Mammary epithelial cell (primary cell): ENCODE measurements at places on chromosomes 2 and 18.

DNA sequence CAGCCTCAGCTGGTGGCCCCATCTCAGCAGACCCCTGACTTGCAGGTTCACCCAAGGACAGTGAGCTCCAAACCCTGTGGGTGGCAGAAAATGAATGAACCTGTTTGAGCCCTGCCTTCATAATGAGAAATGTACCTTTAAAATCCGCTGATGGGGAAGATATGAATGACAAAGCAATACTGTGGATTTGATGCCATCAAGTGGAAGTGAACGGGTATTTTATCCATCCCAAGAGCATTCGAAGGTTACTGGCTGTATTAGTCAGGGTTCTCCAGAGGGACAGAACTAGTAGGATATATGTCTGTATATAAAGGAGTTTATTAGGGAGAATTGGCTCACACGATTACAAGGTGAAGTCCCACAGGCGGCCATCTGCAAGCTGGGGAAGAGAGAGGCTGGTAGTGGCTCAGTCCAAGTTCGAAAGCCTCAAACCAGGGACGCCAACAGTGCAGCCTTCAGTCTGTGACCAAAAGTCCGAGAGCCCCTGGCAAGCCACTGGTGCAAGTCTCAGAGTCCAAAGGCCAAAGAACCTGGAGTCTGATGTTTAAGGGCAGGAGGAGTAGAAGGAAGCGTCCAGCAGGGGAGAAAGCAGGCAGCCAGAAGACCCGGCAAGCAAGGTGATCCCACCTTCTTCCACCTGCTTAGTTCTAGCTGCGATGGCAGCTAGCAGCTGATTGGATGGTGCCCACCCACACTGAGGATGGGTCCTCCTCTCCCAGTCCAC, 32.1 kb downstream of the TOGARAM2 start:
- no peak for DNase-seq

- DNase-seq = peak; percentile 76
These were observed 132.5 kb upstream of the EPAS1 start for GRCh38 chr2:46164529-46165301.

DNA sequence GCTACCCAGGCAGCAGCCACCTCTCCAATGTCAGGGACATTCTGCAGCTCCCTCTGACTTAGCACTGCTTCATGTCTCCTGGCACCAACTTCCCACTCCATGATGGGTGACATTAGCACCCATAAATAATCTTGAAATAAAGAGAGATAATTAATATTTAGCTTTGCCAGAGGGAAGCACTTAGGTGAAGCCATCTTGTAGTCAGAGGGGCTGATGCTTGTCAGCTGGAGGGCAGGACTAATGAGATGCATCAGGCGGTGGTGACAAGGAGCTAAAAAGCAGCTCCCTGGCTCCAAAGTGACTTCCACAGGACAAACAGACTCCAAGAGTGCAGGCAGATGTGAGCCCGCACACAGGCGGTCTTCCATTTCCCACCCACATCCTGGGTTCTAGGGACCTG, 153.0 kb upstream of the ID2 start:
- no peak for DNase-seq

DNA sequence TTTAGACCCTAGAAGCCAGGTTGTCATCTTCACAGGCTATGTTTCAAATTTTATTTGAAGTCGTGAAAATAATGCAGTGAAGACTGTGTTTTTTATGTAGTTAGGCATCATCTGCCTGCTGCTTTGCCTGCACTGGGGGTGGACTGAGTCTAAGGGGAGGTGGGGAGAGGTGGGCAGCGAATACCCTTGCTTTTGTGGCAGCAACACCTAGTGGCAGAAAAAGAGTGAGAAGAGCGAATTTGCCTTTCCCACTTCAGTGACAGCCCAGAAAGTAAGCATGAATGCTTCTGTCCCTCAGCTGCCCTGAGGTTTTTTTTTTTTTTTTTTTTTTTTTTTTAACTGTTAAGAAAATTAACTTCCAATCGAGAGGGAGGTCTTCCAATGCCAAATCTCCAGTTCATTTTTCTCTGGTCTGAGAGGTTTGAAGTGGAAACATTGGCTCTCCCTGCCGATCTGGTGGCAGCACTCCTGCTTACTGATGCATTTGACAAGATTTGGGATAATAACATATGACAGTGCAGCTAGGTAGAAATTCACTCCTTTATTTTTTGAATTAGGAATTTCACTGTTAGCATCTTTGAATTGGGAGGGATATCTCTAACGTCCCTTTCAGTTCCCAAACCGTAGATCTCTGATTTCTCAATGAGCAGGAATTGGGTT, 60.3 kb upstream of the LYPD6B start:
- DNase-seq = no peak

- DNase-seq = no peak
These were observed 34.0 kb downstream of the FHOD3 start for GRCh38 chr18:36331521-36331971.

DNA sequence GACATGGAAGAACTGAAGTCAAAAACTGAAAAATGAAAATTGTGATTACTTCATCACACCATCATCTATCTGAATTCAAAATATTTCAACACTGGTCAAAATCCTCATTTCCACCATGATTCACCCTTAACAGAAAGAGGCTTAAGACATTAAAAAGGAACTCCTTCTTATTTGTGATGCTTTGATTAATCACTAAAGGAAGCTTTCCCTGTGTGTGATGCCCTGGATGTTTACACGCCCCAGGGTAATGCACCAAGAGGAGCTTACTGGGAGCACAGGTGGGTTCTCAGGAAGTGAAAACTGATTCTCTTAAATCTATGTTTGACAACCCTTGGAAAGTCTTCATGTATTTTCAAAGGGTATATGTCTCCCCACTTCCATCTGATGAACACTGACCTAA, 11.5 kb downstream of the GRB14 start:
- DNase-seq = peak; percentile 48

- no peak for DNase-seq
These were observed 21.2 kb downstream of the TGIF1 start for GRCh38 chr18:3471141-3471648.

- no peak for DNase-seq
These were observed 66.0 kb downstream of the LANCL1 start for GRCh38 chr2:210410542-210410941.

- peak; percentile 7 for DNase-seq
These were observed 22.8 kb upstream of the ASB18 start for GRCh38 chr2:236286873-236287545.

- peak; percentile 35 for DNase-seq
These were observed 38.4 kb downstream of the EPAS1 start for GRCh38 chr2:46335391-46336282.

DNA sequence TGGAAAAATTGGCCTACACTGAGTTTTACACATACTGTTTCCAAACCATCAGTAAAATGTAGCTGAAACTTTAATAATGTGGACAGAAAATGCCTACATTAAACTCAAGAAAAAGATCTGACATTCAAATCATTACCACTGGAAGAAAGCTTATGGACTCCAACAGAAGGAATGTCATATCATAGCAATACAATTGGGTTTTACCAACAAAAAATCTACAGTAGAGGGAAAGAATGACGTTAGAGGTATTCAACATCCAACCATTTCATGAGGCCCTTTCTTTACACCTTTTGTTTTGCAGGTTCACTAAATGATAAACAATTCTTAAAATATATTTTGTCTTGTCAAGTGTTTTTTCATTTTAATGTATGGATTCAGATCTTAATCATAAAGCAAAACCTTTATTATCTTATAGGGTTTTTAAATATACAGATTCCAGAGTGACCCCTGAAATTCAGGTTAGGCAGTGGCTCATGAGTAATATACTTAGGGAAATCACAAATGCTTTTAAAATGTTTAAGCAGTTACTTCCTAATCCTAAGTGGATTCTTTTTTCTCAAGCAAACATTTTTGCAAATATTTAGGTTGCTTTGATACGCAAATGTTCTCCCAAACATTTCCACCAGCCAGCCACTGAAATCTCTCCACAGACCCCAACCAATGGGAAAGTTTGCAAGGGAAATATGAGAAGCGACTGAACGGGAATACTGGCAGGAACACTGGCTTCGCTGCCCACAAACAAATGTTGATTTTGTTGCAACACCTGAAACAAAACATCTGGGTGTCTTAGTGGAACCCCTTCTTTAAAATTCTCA, 168.7 kb downstream of the TCF4 start:
- DNase-seq = no peak

DNA sequence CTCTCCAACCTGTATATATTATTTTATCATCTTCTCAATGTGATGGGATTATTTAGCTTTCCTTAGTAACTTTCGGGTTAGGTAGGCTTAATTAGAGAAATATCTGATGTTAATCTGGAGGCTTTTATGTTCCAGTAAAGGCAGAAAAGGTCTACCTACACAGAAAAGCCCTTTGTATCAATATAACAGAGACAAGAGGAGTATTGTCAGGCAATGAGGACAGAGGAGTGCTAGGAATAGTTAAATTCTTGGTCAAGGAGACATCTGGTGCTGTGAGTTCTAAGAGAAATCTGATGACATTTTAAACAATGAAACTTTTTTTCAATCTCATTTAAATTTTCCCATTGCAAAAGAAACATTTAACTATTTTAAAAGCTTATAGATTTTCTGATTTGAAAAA, 36.1 kb downstream of the DPP4 start:
- DNase-seq = no peak

DNA sequence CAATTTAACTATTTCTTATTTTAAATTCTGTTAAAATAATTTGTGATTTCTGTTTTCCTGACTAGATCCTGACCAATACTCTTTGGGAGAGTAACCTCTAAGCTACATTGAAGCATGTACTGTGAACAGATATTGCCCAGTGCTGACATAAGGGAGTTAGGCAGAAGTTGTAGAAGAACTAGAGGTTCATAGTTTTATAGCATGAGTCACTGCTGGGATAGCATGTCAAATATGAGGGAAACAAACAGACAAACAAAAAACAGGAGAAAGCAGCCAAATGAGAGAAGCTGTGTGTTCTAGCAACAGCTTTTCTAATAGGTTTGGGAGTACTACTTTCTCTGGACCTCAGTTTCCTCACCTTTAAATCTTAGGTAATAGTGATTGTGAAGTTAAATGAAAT, 72.4 kb downstream of the CERS6 start:
- DNase-seq = no peak

- no peak for DNase-seq
These were observed 30.4 kb downstream of the ANKRD44 start for GRCh38 chr2:197280015-197280702.

- no peak for DNase-seq
These were observed 33.1 kb downstream of the XIRP2 start for GRCh38 chr2:166921261-166921896.

DNA sequence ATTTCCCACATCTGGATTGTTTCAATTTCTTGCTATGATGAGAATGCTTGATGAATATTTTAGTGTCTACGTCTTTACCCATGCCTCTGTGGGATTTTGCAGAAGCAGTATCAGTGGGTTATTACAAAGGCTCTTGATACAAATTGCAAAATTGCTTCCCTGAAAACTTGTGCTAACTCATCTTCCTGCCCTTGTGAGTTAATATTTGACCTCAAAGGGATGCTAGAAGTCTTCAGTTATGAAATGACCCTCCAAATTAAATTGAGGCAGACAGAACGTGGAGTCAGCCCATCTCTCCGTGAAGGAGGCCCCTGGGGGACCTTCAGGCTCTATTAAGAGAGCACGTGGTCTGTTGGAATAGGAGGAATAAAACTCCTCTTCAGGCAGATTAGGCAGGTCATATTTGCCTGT, 239.2 kb upstream of the HS6ST1 start:
- DNase-seq = no peak

- DNase-seq = no peak
These were observed 505.5 kb downstream of the GALR1 start for GRCh38 chr18:77755187-77755586.

- peak; percentile 8 for DNase-seq
These were observed 176.0 kb downstream of the SMAD2 start for GRCh38 chr18:47754311-47755101.

DNA sequence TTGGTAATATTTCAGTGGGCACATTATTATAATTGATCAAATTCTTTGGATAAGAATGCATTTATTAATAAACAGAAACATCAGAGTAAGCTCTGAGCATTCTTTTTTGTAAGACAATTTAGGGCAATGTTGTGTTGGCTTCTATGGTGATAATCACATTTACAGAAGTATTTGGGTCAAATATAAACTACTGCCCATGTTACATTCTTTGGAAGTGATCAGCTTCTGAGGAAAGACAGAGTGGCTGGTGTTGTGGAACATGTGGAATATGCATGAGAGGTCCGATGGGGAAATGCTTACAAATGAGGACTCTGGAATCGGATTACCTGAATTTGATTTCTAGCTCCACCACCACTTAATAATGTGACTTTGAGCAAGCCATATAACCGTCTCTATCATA, 19.4 kb downstream of the SERPINB13 start:
- DNase-seq = no peak

DNA sequence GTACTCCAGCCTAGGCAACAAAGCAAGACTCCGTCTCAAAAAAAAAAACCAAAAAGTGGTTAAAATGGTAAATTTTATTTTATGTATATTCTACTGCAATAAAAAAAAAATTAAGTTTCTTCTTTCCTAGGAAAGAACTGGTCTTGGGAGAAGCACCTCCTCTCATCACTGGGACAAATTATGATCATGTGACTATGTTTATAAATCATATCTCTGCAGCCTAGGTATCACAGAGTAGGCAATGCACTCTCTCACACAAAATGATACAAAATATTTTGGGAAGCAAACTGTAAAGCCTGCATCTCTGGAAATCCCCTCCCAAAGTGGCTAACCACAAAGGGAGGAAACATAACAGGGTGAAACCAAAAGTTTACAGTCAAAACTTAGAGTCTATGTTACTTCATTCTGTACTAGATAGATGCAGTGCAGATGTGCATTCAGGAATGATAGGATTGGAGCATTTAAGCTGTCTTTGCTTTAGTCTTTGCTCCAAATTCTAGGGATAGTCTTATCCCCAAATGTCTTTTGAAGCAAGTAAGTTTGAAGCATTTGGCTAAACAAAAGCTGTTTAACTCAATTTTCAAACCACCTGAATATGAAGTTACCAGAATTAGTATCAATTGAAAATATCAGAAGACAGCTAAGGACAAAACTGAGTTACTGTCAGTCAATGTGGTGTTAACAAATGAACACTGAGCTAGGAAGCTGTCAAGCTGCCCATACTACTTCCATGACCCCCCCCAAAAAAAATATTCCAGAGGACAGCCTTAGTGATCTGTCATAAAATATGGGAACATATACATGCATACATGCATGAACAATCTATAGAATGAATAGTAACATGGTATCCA, 21.1 kb upstream of the MALT1 start:
- peak; percentile 56 for DNase-seq
